ENCODE measurements at places on chromosomes 4 and X.

DNA sequence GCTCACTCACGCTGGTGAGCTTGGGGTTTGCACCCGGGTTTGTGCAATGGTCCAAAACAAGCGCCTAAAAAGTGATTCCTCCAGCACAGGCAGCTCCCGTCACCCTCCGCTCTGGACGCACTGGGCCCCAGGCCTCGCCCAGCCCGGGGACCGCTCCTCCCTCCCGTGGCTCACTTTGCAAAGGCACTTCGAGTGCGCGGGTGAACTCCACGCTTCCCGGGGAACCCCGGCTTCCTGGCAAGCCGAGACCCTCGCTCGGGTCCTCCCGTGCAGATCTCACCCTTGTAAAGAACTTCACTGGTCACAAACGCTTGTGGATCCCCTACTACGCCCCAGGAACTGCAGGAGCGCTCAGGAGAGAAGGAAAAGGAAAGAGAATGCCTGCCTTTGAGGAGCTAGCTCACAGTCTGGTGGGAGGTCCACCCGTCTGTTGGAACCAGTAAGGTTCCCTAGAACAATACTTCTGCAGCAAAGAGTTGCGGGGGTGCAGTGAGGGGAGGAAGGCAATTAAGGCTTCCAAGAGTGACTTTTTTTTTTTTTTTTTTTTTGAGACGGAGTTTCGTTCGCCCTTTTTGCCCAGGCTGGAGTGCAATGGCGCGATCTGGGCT, at the start of gene CTPS2:
TSS of gene CTPS2 (minus strand) at position 122 of the 608 bp plus-strand sequence. CDS start 9,767 bp downstream, outside the sequence.
- peak; percentile 5 for DNase-seq

DNA sequence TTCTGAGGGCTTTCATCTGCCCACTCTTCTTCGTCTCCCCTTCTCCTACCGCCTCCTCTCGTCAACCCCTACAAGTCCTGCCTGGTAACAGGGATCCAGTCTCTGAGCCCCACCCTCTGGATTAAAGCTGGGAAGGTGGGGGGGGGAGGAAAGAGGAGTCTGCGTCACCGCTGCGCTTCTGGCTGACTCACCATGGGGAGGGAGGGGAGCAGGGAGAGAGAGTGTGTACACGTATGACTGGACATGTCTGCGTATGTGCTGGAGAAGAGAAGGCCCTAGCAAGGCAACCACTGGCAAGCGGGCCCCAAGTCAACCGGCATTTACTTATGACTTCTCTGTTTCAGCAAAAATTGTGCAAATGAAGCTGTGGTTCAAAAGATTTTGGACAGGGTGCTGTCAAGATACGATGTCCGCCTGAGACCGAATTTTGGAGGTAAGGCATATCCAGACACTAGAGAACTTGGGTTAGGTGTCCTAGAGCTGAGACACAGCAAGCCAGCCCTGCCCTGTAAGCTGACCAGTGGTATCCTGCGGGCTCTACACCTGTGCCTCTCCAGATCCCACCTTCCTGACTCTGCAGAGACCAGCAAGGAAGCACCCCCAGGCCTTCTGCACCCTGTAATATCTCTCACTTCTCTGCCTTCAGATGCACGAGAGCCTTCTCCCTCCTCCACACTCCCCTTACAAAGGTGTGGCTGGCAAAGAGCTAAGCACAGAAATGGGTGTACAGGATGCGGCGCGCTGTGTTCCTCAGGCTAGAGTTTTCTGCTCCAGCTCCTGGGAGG, 2.5 kb downstream of the GABRQ start:
- no peak for DNase-seq

GRCh38 chrX:9515973-9516538, 51.2 kb downstream of the TBL1X start:
- DNase-seq: no peak

- DNase-seq: no peak
Measured at GRCh38 chrX:39481621-39482020, 616.1 kb downstream of the BCOR start.

GRCh38 chr4:72094059-72094797, 62.4 kb downstream of the NPFFR2 start:
- DNase-seq: peak; percentile 95

DNA sequence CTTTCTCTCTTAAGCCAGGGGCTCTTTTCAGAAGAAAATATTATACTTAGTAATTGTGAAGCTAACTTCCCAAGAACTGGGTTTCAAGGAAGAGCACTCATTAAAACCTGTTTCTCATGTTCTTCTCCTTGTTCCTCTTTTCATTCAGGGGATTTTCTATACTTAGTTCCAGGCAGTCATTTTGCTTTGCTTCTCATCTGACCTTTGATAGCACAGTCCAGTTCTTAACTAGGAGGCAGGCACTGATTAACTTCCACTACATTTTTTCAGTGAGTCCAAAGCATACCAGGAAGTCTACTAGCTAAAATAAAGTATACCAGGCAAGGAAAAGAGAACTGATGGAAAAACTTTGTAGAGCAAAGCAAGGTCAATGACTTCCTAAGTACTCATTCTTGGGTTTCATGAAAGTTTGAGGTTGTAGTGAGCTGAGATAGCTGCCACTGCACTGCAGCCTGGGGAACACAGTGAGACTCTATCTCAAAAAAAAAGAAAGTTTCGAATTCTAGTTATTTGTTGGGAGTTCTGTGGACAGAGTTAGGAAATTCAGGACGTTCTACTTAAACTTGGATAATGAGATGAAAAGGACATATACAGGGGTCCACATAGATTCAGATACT, 190.1 kb upstream of the HS3ST1 start:
- no peak for DNase-seq

DNA sequence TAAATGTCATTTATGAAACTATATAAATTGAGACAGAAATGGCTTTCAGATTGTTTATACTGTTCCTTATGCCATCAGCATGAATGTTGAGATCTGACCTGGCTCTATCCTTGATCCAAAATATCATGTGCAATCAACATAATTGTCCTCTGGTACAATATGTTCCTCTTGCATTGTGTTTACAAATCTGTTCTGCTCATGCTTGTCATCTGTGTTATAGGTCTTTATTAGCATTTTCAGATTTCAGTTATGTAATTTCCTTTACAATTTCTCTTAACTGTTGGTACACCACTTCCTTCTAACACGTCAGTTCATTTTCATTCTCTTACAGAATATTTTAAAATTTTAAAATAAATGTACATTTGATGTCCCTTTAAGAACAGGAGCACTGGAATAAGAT, 1.6 kb downstream of the HPGD start:
- DNase-seq: no peak

DNA sequence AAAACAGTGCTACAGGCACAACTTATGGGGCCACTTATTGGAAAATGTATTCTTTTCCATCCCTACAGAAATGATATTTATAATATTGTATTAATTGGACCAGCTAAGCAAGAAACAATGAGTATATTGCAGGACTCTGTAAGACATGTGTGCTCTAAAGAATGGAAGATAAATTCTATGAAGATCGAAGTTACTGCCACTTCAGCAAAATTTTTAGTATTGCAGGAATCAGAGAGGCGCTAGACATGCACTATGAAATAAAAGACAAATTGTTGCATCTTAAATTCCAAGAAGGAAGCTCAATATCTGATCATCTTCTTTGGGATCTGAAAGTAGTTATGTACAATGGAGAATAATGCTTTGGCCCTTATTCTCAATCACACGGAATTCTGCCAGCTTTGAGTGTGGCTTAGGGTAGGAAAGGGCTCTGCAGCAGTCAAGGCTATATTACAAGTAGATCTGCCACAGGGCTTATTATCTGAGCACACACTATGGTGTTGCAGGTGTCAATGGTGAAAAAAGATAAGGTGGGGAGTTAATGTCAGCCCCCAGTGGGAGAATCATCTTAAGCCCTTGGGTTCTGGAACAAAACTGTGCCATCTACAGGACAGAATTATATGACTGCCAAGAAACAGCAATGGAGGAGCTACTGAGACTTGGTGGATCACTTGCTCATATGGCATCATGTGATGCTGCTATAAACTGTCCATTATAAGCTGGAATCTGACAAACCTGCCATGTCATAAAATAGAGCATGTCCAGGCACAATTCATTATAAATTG, 334.0 kb upstream of the NDST3 start:
- DNase-seq: peak; percentile 0

- DNase-seq: no peak
Measured at GRCh38 chrX:68908071-68908470, 79.2 kb downstream of the EFNB1 start.

All from DMS153 (cell line).